Neural progenitor cell (in vitro differentiated cells): ENCODE measurements at places on chromosomes 2 and 18.

DNA sequence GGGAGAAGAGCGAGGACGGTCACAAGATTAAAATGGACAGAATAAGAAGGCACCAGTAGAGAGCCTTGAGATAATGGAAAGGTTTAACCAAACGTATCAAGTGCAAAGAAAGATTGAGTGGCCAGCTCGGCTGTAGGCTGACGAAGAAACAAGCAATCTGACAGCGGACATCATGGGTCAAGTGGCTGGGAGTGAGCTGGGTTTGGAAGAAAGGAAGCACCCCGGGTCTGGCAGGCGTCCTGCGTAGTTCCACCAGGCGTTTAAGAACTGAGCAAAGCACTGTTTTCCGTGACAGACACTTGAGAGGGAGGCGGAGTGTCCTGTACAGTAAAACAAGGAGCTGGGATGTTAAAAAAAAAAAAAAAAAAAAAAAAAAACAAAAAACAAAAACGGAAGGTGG, 27.1 kb downstream of the DAPL1 start:
- peak; percentile 17 for DNase-seq

- no peak for DNase-seq
These were observed 49.1 kb upstream of the CTAGE1 start for GRCh38 chr18:22466608-22467395.

- DNase-seq, result no peak
These were observed 58.6 kb upstream of the FBXO11 start for GRCh38 chr2:47964722-47965434.

DNA sequence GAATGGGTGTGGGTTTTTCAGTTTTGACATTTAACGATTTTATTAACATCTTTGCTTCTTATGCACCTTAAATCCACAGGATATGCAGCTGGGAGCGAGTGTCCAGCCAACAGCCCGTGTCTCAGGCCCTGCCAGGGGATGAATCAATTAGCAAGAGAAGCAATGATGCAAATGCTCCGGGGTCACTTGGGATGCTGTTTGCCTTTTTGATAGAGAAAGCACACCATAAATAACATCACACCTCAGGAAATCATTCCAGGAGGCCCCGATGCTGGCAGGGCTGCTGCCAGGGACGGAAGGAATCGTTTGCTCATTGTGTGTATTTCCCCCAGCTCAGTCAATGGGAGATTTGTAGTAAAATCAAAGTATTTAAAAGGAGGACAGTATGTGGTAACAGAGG, 394.0 kb upstream of the HNRNPA3 start:
- DNase-seq, result no peak

GRCh38 chr18:78522507-78522906, 457.1 kb upstream of the SALL3 start:
- no peak for DNase-seq

GRCh38 chr18:24372279-24372872, 25.2 kb downstream of the OSBPL1A start:
- DNase-seq, result no peak

DNA sequence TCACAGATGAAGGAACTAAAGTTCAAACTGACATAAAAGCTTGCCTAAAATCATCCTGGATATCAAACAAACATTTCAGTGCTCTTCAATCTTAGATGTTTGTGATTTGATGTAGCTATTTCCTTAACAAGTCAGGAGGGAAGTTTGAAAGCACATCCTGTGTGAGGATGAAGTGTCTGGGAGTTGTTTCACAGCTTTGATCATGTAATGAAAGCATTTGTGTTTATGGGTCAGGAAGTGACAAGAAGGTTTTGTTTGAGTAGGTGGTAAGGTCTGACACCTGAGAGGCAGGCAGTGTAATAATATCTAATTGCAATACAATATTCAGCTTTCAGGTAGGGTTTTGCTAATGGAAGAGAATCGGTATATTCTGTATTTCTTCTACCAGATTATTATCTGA, 26.0 kb upstream of the CSRNP3 start:
- DNase-seq, result no peak
